Thoracic aorta (tissue), 2 donors: ENCODE measurements at places on chromosomes 2 and 18. TPM values are rescaled to one million over a fixed set of nuclear protein-coding genes. Genes with fewer than 3 reads are reported as not detected.

DNA sequence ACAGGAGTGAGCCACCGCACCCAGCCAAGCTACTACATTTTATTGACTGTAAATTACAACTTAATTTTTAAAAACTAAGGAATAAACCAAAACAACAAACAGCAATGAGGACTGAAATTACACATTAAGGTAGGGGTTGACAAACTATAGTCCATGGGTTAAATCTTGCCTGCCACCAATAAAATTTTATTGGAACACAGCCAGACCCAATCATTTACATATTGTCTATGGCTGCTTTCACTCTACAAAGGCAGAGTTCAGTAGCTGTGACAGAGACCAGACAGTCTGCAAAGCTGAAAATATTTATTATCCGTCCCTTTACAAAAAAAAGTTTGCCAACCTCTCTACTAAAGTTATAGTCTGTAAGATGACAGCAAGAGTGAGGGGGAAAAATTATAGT, 24.3 kb upstream of the UGP2 start:
- H3K27ac ChIP-seq = no peak overlapping the region
- no peak overlapping the region for H3K4me3 ChIP-seq
- no peaks in the 10 kb centered on the region for H3K27me3 ChIP-seq
- H3K36me3 ChIP-seq = no peaks in the 10 kb centered on the region
- H3K4me1 ChIP-seq = peaks cover 23% of the 10 kb centered on the region
- DNase-seq = no peak

GRCh38 chr2:14358774-14359173, 273.7 kb upstream of the LRATD1 start:
- no peak overlapping the region for H3K4me3 ChIP-seq
- DNase-seq = no peak
- H3K4me1 ChIP-seq = no peaks in the 10 kb centered on the region
- no peak overlapping the region for H3K27ac ChIP-seq
- H3K27me3 ChIP-seq = no peaks in the 10 kb centered on the region

Gene ST3GAL5
- 32.7 TPM for total RNA-seq

- DNase-seq = peak; percentile 38
- H3K4me3 ChIP-seq = peak overlapping the region; percentile 37
- H3K27me3 ChIP-seq = no peaks in the 10 kb centered on the region
Observed at GRCh38 chr2:205024822-205025518, 479.7 kb downstream of the PARD3B start.

Gene DPYSL5
- not detected for total RNA-seq

GRCh38 chr2:24272161-24272802, 88.1 kb downstream of the ITSN2 start:
- H3K4me1 ChIP-seq = no peaks in the 10 kb centered on the region
- no peak overlapping the region for H3K27ac ChIP-seq
- H3K36me3 ChIP-seq = peaks cover 22% of the 10 kb centered on the region
- no peak for DNase-seq

Gene RAB6C
- total RNA-seq = 0.68 TPM

DNA sequence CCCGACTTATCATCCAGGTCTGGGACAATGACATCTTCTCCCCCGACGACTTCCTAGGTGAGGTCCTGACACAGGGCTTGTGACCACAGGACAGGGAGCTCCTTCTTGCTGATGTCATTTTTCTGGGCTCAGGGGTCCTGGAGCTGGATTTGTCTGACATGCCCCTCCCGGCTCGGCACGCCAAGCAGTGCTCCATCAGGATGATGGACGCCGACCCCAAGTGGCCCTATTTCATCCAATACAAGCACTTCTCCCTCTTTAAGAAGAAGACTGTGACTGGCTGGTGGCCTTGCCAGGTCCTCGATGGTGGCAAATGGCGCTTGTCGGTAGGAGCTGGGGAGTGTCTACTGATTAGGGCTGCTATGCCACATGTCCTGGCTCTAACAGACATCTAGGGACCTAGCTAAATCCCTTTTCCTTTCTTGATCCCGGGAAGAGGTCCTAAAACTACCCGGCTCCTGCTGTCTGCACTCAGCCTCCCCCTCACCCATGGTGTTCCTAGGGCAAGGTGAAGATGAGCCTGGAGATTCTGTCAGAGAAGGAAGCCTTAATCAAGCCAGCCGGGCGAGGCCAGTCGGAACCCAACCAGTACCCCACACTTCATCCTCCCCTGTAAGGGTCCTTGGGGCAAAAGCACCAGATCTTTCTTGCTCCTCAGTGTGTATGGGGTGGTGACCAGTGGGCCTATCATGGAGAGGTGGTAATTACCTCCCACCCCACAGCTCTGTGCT, 36.7 kb downstream of the LMAN2L start:
- no peak for DNase-seq
- no peak overlapping the region for H3K27ac ChIP-seq
- H3K36me3 ChIP-seq = peaks cover 53% of the 10 kb centered on the region
- no peaks in the 10 kb centered on the region for H3K4me1 ChIP-seq
- H3K27me3 ChIP-seq = no peaks in the 10 kb centered on the region

DNA sequence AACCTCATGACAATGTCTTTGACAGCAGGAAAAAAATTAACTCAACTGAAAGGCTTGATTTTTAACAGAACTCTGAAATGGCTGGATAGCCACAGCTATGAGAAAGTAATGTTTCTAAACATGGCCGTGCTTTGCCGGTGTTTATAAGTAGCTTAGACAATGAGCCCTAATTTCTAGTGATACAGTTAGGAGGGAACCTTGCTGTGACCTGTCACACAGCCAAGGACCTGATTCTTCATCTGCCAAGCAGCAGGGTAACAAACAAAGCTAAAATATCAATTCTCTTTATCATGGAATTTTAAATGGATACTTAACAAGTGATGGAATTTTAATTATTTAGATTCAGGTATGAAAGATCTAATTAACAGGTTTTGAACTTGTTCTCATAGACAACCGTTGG, 24.3 kb upstream of the DYNC2LI1 start:
- H3K4me1 ChIP-seq = peaks cover 6% of the 10 kb centered on the region
- no peaks in the 10 kb centered on the region for H3K36me3 ChIP-seq
- no peak overlapping the region for H3K4me3 ChIP-seq

DNA sequence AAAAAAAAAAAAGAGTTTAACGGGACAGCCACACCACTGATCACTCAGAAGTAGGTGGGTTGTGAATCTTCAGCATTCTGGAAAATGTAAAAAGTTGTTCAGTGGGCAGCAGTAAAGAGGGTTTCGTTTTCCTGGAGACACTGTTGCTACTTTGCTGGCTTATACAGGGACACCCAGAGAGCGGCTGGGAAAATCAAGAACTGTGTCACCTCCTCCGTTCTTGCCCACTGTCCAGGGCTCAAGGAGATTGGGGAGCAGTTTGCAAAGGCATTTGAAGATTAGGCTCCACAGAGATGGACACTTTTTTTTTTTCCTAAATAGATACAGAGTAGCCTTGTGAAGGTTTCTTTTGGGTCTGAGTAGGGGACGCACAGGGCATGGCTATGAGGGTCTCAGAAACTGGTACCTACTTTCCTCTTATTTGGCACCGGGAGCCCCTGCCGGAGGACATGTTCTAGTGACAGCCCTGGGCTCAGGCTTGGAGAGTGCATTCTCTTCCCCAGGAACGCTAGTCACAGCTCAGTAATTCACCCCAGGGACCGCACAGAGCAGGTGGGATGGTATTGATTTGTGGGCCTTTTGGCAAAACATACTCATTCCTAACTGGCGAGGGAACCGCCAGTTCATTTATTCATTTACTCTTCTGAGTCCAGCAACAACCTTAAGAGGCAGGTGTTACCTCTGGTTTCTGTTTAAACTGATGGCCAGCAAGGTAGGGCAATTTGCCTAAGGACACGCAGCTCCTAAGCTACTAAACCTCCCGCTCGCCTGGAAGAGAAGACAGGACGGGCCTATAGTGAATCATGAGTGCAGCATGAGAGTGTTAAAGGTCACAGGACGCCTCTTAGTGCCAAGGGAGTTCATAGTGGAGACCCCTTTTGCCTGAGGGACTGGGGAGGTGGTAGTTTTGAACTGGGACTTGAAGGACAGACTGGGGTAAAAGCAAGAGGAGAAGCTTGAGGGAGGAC, 53.1 kb downstream of the HPCAL1 start:
- no peak overlapping the region for H3K27ac ChIP-seq
- no peaks in the 10 kb centered on the region for H3K36me3 ChIP-seq
- no peak for DNase-seq
- no peaks in the 10 kb centered on the region for H3K27me3 ChIP-seq
- H3K4me3 ChIP-seq = no peak overlapping the region

Gene UGT1A8
- not detected for total RNA-seq

Gene VAMP8
- 30.9 TPM for total RNA-seq

DNA sequence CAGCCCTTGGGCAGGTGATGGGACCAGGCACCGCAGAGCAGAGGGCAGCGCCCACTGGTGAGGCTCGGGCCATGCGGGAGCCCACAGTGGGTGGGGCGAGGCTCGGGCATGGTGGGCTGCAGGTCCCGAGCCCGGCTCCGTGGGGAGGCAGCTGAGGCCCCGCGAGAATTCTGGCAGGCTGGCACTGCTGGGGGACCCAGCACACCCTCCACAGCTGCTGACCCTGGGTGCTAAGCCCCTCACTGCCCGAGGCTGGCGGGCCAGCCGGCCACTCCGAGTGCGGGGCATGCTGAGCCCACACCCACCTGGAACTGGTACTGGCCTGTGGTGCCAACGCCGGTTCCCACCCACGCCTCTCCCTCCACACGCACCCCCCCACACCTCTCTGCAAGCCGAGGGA, 29.7 kb upstream of the COL3A1 start:
- peaks cover 14% of the 10 kb centered on the region for H3K4me1 ChIP-seq
- H3K27me3 ChIP-seq = no peaks in the 10 kb centered on the region
- DNase-seq = no peak
- no peaks in the 10 kb centered on the region for H3K36me3 ChIP-seq
- no peak overlapping the region for H3K4me3 ChIP-seq

- H3K27ac ChIP-seq = no peak overlapping the region
- H3K4me3 ChIP-seq = no peak overlapping the region
- no peaks in the 10 kb centered on the region for H3K27me3 ChIP-seq
- H3K36me3 ChIP-seq = no peaks in the 10 kb centered on the region
- no peak for DNase-seq
Observed at GRCh38 chr2:234169674-234170073, 119.2 kb downstream of the SPP2 start.
